ENCODE measurements at places on chromosomes 3 and 15. TPM values are rescaled to one million over a fixed set of nuclear protein-coding genes. Genes with fewer than 3 reads are reported as not detected.

Gene IMPG2
- 0.11 TPM for total RNA-seq

Gene ERC2
- total RNA-seq, result 0.11 TPM

Gene LMAN1L
- not detected for total RNA-seq

Gene COLQ
- 4.6 TPM for total RNA-seq

Gene DAZL
- not detected for total RNA-seq

Gene BCHE
- total RNA-seq, result not detected

Gene DTX3L
- total RNA-seq, result 22.4 TPM

Gene CCDC54
- not detected for total RNA-seq

Gene RNU5B-1
- total RNA-seq, result not detected

Gene GOLGA8S
- total RNA-seq, result not detected

Gene FEZF2
- not detected for total RNA-seq

Gene EBLN2
- total RNA-seq, result 0.53 TPM

Gene LRRC2
- total RNA-seq, result not detected

Gene TRPM1
- not detected for total RNA-seq

Gene GOLIM4
- 43.1 TPM for total RNA-seq

Gene CD200R1
- not detected for total RNA-seq

Gene CD200
- 3.6 TPM for total RNA-seq

Gene PRR23B
- total RNA-seq, result not detected

Gene HDAC11
- 15.8 TPM for total RNA-seq

Gene ACKR4
- 12.8 TPM for total RNA-seq

Gene AQP9
- total RNA-seq, result 0.43 TPM

Gene RBPMS2
- total RNA-seq, result not detected

Gene FSIP1
- not detected for total RNA-seq

Gene GPR62
- not detected for total RNA-seq

Gene TMEM115
- 55.7 TPM for total RNA-seq

All from ascending aorta (tissue), 2 donors.